Transverse colon (tissue), 4 donors: ENCODE measurements at places on chromosomes 5 and 9. TPM values are rescaled to one million over a fixed set of nuclear protein-coding genes. Genes with fewer than 3 reads are reported as not detected.

- H3K27ac ChIP-seq: no peak overlapping the region
- no peaks in the 10 kb centered on the region for H3K36me3 ChIP-seq
- DNase-seq: no peak
Observed at GRCh38 chr9:6686396-6686795, 40.9 kb upstream of the GLDC start.

GRCh38 chr5:103260951-103261350 lies 2.4 kb downstream of the MACIR start:
- peaks cover 51% of the 10 kb centered on the region for H3K4me1 ChIP-seq
- DNase-seq: no peak
- H3K36me3 ChIP-seq: no peaks in the 10 kb centered on the region

GRCh38 chr9:90734631-90735030 lies 67.0 kb upstream of the SYK start:
- DNase-seq: no peak
- H3K27ac ChIP-seq: no peak overlapping the region
- H3K27me3 ChIP-seq: no peaks in the 10 kb centered on the region
- no peaks in the 10 kb centered on the region for H3K36me3 ChIP-seq
- no peak overlapping the region for H3K4me3 ChIP-seq

DNA sequence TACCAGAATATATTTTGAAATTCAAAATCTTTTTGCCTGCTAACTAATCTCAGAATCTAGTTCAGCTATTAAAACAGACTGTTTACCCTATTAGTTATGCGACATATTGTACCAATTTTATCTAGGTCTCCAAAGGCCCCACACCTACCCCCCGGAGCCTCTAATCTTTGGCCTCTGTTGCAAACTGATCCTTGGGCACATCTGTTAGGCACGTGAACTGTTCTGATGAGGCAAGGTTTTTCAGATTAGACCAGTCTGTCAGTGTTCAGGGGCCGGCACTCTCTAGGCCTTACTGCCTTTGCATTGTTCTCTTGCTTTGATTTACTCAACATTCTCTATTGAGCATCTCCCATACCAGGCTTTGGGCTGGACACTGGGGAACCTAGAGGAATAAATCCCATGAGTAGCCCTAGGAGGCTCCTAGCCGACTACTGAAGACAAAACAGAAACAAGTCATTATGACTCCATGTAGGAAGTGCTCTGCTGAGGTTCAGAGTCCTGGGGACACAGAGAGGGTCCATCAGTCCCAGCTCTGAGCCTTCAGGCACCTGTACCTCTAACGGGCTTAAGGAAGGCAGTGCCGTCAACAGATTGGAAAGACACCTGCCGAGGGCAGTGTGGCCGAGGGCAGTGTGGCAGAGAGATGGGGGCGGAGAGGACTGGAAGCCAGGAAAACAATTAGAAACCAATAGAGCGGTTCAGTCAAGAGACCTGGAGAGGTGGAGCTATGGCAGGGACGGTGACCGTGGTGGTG lies 245.1 kb downstream of the AOPEP start:
- H3K36me3 ChIP-seq: no peaks in the 10 kb centered on the region
- no peak overlapping the region for H3K27ac ChIP-seq
- H3K27me3 ChIP-seq: no peaks in the 10 kb centered on the region
- H3K4me3 ChIP-seq: no peak overlapping the region

- H3K36me3 ChIP-seq: no peaks in the 10 kb centered on the region
- H3K4me3 ChIP-seq: no peak overlapping the region
Observed at GRCh38 chr5:172351240-172351778, 67.7 kb upstream of the UBTD2 start.

GRCh38 chr5:132303589-132303988 lies 9.4 kb downstream of the SLC22A4 start:
- no peak for DNase-seq
- no peaks in the 10 kb centered on the region for H3K36me3 ChIP-seq
- H3K4me3 ChIP-seq: no peak overlapping the region
- no peak overlapping the region for H3K27ac ChIP-seq

GRCh38 chr9:101375546-101375945 lies 9.3 kb downstream of the BAAT start:
- H3K36me3 ChIP-seq: no peaks in the 10 kb centered on the region
- H3K4me1 ChIP-seq: no peaks in the 10 kb centered on the region
- no peak overlapping the region for H3K4me3 ChIP-seq
- no peak overlapping the region for H3K27ac ChIP-seq
- no peak for DNase-seq

DNA sequence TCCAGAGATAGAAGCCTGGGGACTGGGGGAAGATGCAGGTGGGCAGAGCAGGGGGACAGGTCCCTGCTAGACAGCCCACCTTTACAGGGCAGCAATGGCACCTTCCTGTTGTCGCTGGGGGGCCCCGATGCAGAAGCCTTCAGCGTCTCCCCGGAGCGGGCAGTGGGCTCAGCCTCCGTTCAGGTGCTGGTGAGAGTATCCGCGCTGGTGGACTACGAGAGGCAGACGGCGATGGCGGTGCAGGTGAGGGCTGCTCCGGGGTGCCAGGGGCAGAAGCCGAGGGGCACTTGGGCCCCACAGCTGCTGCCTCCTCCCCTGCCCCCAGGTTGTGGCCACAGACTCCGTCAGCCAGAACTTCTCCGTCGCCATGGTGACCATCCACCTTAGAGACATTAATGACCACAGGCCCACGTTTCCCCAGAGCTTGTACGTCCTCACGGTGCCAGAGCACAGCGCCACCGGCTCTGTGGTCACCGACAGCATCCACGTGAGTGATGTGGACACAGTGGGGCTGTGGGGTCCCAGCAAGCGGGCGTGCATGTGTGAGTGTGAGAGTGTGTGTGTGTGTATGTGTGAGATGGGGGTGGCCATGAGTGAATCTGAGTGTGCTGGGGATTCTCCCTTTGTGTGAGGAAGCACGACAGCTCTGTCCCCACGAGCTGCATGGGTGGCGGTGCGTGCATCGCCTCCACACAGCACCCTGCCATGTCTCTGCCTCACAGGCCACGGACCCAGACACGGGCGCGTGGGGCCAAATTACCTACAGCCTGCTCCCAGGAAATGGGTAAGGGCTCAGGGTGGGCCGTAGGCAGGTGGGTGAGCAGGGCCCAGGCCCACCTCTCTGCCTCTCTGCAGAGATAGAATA lies 28.4 kb downstream of the CDHR2 start:
- H3K36me3 ChIP-seq: no peaks in the 10 kb centered on the region
- no peaks in the 10 kb centered on the region for H3K27me3 ChIP-seq
- no peak for DNase-seq
- H3K4me3 ChIP-seq: no peak overlapping the region
- no peaks in the 10 kb centered on the region for H3K4me1 ChIP-seq
- no peak overlapping the region for H3K27ac ChIP-seq

DNA sequence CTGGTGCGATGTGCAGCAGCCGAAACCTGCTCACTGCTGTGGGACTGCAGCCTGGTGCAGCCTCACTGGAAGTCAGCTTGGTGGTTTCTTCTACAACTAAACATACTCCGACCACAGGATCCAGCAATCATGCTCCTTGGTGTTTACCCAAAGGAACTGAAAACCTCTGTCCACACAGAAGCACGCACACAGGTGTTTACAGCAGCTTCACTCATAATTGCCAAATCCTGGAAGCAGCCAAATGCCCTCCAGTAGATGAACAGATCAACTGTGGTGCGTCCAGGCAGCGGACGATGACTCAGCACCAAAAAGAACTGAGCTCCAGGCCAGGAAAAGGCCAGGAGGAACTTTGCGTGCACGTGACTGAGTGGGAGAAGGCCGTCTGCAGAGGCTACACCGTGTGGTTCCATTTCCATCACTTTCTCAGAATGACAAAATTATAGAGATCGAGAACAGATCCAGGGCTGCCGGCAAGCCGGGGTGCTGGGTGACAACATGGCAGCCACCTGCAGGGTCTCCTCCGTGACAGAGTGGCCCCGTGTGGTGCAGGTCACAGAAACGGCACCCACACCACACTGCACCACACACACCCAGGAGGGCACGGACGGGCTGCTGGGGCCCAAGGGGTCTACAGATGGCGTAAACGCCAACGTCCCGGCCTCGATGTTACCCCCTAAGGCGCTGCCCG lies 23.1 kb upstream of the NSMF start:
- H3K36me3 ChIP-seq: no peaks in the 10 kb centered on the region
- H3K4me1 ChIP-seq: peaks cover 3% of the 10 kb centered on the region
- no peak overlapping the region for H3K27ac ChIP-seq
- H3K27me3 ChIP-seq: no peaks in the 10 kb centered on the region
- no peak for DNase-seq

GRCh38 chr9:26175264-26175663 lies 497.0 kb upstream of the TUSC1 start:
- no peak for DNase-seq
- no peaks in the 10 kb centered on the region for H3K4me1 ChIP-seq
- H3K27me3 ChIP-seq: no peaks in the 10 kb centered on the region
- H3K27ac ChIP-seq: no peak overlapping the region
- H3K4me3 ChIP-seq: no peak overlapping the region
- no peaks in the 10 kb centered on the region for H3K36me3 ChIP-seq

DNA sequence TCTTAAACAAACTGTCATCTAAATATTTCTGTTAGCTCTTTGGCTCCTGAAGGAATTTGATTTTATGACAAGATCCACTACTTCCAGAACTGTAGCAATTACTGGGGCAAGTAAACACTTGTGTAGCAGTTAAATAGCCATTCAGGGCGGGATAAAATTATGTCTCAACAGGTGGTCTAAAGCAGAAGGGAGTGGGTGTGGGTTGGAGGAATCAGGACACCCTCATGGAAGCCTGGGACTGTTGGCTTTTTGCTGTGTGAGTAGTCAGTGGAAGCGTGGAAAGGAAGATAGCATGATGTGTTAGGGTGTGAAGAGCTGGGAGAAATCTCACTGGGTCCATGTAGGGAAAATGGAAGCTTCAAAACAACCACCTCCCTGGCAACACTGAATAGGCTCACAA lies 127.1 kb downstream of the FBXL7 start:
- H3K27me3 ChIP-seq: no peaks in the 10 kb centered on the region
- H3K27ac ChIP-seq: no peak overlapping the region
- no peaks in the 10 kb centered on the region for H3K4me1 ChIP-seq
- DNase-seq: no peak
- H3K36me3 ChIP-seq: no peaks in the 10 kb centered on the region
- H3K4me3 ChIP-seq: no peak overlapping the region

DNA sequence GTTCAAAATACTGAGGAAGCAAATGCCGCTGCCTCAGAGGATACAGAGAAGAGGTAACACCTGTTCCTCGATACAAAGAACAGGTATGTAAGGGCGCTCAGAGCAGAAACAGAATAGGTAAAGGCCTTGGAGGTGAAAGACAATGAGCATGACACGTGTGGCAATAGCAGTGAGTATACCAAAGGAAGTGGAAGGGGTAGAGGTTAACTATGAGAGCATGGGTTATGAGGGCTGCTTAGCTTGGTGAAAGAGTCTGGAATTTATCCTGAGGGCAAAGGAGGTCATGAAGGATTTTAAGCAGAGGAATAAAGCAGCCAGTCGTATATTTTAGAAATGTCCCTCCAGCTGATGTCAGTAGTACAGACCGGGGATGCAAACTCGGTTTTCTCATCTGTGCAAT lies 269.8 kb upstream of the ZNF462 start:
- no peak overlapping the region for H3K4me3 ChIP-seq
- no peak for DNase-seq
- H3K27ac ChIP-seq: no peak overlapping the region
- no peaks in the 10 kb centered on the region for H3K27me3 ChIP-seq
- no peaks in the 10 kb centered on the region for H3K4me1 ChIP-seq

DNA sequence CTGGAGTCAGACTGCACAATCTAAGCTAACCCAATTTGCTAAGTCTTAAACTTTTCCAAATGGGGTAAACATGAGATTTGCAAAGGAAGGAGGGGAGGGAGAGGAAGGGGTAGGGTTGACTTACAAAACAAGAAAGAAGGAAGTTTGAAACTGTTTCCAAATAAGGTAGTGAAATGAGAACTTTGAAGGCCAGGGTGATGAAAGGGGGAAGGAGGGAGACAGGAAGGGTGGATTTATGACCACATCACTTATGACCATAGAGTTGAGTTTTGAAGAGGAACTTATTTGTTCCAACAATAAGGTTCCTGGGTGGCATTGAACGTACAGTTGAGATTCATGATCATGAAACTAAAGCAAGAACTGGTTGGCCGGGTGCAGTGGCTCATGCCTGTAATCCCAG lies 72.5 kb upstream of the DAPK1 start:
- no peaks in the 10 kb centered on the region for H3K27me3 ChIP-seq
- H3K4me3 ChIP-seq: no peak overlapping the region
- no peak for DNase-seq
- H3K27ac ChIP-seq: no peak overlapping the region
- H3K4me1 ChIP-seq: no peaks in the 10 kb centered on the region
- no peaks in the 10 kb centered on the region for H3K36me3 ChIP-seq

DNA sequence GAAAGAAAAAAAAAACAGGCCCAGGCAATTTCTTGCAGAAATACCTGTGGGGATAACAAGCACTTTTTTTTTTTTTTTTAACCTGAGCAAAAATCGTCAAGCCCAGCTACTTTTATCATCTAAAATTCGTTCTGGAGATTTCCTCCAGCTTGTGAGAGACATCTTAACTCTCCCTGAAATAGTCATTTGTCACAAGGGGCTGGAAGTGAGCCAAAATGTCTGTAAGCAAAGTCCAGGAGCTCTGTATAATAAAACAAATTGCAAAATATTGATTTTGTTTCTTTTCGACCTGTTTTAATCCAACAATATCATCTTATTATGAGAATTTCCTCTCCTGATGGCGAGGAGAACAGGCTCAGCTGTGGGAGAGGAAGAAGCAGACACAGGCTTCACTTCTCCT lies 168.4 kb downstream of the TTLL11 start:
- H3K36me3 ChIP-seq: no peaks in the 10 kb centered on the region
- H3K4me3 ChIP-seq: no peak overlapping the region
- H3K4me1 ChIP-seq: no peaks in the 10 kb centered on the region
- no peak for DNase-seq

GRCh38 chr5:149277801-149278200 lies 6.1 kb downstream of the AFAP1L1 start:
- H3K27ac ChIP-seq: no peak overlapping the region
- no peak overlapping the region for H3K4me3 ChIP-seq
- no peak for DNase-seq
- H3K27me3 ChIP-seq: peaks cover 4% of the 10 kb centered on the region
- no peaks in the 10 kb centered on the region for H3K36me3 ChIP-seq
- H3K4me1 ChIP-seq: no peaks in the 10 kb centered on the region

DNA sequence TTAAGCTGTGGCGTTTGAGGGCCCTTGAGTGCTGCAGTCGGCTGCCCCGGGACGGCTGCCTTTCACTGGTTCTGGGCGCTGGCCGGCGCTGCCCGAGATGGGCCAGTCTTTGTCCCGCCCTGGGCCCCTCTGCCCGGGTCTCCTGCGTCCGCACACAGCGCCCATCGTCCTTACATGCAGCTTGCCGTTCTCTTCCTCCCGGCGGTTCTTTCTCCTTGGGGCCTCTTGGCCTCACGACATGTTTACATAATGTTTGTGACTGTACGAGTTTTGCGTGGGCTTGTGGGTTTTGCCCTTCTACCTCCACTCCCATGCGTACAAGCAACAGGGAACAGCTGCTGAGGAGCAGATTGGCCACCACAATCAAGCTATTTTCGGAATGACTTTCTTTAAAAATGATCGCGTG lies 618 bp downstream of the TNPO1 start:
- no peaks in the 10 kb centered on the region for H3K27me3 ChIP-seq
- H3K27ac ChIP-seq: peak overlapping the region; percentile 99
- H3K4me3 ChIP-seq: peak overlapping the region; percentile 85
- no peaks in the 10 kb centered on the region for H3K36me3 ChIP-seq
- DNase-seq: peak; percentile 59

Gene MAMDC4
- 11.4 TPM for total RNA-seq

Gene GNE
- total RNA-seq: 32.2 TPM

Gene SLC38A9
- total RNA-seq: 15.0 TPM

Gene IFNA2
- not detected for total RNA-seq

Gene ELAVL2
- 0.41 TPM for total RNA-seq

Gene OBP2B
- not detected for total RNA-seq

Gene FAM151B
- 3.8 TPM for total RNA-seq

Gene DELE1
- 108 TPM for total RNA-seq

Gene PCDHGB2
- 2.4 TPM for total RNA-seq

Gene PDLIM4
- total RNA-seq: 9.7 TPM

Gene TMEM215
- not detected for total RNA-seq

Gene NUP188
- total RNA-seq: 33.8 TPM

Gene RARS1
- total RNA-seq: 51.2 TPM
